ENCODE measurements at places on chromosomes 13 and 19.

DNA sequence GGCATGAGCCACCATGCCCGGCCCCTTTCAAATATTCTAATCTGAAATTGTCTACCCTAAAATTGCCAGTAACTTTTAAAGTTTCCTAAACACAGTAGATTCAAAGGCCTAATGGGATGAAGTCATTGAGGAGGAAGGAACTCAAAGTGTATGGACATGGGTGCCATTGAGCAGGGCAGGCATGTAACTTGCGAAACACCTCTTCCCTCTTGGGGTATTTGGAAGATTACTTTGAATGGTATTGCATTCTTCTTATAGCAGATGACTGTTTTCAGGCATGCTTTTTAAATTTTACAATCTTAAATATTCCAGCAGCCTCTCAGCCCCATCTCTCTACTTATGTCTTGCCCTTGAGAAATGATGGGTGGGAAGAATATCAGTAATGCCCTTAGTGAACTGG is 21.0 kb downstream of the TM9SF2 start:
- no peak for DNase-seq

DNA sequence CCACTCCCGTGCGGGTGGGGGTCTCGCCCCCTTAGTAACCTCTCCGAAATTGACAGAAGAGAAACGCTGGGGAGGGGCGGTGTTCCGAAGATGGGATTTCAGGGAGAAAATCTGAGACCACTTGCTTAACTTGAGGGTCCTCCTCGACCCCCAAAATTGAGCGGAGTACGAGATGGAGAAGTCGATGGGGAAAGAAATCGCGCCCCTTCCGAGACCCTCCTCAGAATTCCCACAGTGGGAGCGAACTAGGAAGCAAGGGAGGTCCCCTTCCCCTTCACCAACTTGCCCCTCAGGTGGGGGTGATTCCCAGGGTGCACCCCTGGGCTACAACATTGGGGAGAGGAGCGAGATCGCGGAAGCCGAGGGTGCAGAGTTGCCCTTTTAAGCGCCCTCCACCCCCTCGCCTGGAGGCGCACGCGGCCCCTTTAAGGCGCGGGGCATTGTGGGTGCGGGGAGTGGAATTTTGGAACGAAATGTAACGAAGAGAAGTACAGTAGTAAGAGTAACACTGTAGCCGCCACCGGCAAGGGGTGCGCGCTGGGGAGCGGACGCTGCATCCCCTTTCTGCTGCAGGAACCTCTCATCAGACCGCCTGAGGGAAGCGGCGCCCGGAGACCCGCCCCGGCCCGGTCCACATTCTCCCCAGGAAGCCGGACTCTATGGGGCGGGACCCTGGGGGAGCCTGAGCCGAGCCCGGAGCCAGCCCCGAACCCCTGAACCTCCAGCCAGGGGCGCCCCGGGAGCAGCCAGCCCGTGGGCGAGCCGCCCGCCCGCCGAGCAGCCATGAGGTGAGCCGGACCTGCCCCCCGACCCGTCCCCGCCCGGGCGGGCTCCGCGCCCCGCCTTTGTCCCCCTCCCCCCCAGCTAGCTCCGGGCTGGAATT is at the start of gene VASP:
TSS of gene VASP (plus strand) at position 491 of the 883 bp plus-strand sequence. CDS start at position 784, 293 bp downstream.
- no peak for DNase-seq

DNA sequence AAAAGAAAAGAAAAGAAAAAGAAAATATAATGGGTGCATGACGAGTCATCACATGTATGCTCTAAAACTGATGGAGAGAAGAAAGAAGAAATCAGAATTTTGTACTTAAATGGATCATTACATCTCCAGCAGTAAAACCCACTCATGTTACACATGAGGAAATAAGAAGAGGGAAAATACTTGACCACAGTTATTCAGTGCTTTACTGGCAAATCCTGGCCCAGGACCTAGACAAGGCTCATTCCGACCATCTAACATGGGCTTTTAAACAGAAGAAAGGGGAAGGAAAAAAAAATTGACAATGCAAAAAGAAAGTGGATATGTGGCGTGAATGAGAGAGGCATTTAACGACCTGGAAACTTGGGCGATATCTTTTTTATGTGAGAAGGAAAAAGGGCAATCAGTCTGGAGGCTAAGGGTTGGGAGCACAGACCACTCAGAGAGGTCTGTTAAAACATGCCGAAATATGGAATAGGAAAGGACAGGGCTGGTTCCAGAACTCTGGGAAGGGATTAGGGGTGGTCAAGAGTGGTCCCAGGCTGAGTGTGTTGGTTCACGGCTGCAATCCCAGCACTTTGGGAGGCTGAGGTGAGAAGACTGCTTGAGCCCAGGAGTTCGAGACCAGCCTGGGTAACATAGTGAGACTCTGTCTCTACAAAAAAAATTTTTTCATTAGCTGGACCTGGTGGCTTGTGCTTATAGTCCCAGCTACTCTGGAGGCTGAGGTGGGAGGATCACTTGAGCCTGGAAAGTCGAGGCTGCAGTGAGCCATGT is 1.6 kb downstream of the SIGLECL1 start:
- DNase-seq: no peak

- no peak for DNase-seq
Measured at GRCh38 chr19:31261603-31262212, 87.5 kb downstream of the TSHZ3 start.

DNA sequence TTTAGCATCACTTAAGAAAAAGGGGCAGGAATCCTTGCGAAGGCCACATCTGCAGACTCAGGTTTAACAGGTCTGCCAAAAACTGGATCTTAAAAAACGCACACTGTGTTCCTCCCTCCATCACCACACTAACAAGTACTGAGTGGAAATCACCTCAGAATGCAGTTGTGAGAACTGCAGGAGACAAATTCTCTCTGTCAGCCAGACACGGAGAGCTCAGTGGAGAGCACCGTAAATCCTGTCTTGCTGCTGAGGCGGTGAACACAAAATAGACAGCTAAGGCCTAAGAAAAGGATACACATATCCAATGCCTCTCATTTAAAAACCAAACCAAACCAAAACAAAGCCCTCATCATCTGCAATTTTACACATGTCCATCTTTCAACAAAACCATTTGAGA is 1287.6 kb downstream of the EFNB2 start:
- no peak for DNase-seq
